Activated B cell treated with CpG ODN at 0.5 μM for 24 hours (primary cell): ENCODE measurements at places on chromosomes 11 and 22.

- DNase-seq = no peak
These were observed at the start of gene MYO18B for GRCh38 chr22:25741692-25742626. Gene MYO18B (plus strand): TSS chr22:25742188. CDS start chr22:25761093, 18,905 bp downstream.

- no peak for DNase-seq
These were observed 90.7 kb downstream of the CSNK2A3 start for GRCh38 chr11:11262171-11262920.

DNA sequence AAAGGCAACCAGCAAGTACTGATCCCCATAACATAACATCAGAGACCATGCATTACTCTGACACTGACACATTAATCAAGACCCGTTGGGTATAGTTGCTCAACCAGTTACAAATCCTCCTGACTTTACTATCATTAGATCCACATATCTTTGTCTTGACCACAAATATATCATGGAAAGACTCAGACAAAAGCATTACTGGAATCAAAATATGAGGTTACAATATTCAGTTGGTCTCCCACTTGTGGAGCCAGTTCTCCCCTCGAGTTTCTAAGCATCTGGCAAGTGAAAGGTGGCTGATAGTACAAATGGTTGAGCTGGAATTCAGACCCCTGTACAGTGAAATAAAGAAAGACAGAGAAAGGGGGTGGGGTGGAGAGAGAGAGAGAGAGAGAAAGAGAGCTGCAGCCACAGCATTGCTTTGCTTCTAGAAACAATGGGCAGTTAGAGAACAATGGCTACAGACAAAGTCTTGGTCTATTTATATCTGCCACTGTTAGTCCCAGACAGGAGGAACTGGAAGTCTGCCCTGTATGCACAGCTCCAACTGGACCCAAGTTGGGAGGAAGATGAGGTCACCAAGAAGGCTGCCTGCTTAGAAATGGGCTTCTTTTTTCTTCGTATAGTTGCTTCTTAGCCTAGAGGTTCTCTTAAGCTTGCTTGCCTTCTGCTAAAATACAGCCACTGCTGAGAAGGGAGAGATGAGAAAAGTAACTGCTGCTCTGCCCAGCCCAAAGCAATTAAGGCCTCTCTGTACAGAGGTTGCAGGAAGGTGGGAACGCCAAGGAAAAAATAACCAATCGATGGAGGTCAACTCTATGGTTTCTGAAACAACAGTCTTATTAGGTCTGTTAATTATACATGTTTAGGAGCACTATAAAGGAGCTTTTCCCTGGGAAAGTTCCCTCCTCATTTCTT lies 85.5 kb downstream of the ETS1 start:
- DNase-seq = no peak

GRCh38 chr11:118000850-118001228 lies 14.6 kb downstream of the IL10RA start:
- DNase-seq = no peak
